GF-D8 (cell line): ENCODE measurements at places on chromosomes 1 and 21.

- DNase-seq: no peak
Measured at GRCh38 chr1:28286111-28286510, 26.8 kb downstream of the SESN2 start.

GRCh38 chr1:208048904-208049303, 138.0 kb upstream of the CD34 start:
- no peak for DNase-seq

DNA sequence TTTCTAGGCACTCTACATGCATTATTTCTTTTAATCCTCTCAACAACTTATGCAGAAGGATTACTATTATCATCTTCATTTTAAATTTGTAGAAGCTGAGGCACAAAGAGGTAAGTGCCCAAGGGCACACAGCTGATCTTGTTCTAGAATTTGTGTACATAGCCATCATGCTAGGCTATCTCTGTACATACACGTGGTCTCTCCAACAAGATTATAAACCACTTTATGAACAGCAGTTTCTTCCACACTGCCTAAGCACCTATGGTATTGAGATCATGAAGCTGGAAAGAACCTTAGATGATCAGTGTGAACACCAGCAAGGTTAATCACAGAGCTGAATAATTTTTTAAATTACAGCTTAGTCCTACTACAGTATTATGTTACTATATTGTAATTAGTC, 28.9 kb downstream of the UCHL5 start:
- no peak for DNase-seq

DNA sequence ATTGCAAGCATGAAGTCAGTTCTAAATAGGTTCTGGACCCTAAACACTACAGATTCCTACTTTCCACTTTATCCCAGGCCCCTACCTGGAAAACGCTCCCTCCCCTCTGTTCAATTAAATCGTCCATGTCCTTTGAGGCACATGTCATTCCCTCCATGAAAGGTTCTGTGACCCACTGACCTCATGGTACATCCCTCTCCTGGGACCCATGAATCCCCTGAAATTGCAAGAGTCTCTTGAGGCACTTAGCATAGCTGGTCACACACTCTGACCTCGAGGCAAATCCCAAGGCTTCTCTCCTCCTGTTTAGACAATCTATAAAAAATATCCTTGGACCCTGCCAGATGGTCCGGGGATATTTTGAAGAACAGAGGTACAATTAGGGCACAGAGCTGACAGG, 34.3 kb upstream of the KRTAP19-8 start:
- DNase-seq: no peak

DNA sequence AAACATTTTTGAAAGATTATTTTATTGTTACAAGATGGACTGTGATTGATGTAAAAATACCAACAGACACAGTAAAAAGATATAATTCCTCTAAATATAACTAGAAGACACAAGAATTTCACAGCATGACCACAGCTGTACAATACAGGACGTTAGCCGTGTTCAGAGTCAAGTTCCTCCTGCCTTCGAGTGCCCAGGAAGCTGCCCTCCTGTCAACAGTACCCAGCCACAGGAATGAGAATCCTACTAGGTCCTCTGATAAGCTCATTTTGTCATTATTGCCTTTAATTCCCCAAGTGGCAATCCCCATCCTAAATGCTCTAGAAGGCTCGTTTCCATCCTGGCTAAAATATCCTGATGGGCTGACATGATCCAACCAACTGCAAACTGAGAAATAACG, 16.4 kb upstream of the CAPN2 start:
- DNase-seq: no peak

- DNase-seq: no peak
Measured at GRCh38 chr1:69707103-69707502, 139.4 kb downstream of the LRRC7 start.

DNA sequence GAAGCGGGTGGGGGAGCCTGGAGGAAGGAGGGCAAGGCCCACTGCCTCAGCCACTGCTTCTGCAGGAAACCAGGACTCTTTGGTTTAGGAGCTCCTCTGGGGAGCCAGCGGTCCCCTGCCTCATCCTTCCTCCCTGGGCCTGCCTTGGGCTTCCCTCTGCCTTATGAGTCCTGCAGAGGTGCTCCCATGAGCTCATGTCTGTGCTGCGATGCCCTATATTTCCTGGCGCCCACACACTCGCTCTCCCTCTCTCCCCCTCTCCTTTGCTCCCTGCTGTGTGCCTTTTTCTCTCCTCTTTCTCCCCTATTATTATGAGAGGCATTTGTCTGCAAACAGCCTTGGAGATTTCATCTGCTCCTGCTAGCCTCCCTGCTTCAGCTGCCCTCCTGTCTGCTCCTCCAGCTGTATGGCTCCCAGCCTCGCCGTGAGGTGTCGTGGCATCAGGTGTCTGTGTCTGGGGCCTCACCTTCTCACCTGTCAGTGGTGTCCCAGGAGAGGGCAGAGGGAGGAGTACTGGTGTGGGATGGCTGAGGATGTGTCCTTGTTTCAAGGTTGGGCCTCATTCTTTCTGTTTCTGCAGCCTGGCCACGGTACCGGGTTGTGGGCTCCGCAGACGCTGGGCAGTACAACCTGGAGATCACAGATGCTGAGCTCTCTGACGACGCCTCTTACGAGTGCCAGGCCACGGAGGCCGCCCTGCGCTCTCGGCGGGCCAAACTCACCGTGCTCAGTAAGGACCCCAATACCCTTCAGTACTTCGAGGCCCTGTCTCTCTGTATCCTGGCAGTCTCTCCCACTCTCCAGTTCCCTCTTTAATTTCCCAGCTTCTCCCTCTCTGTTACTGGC, 84.2 kb downstream of the KIRREL1 start:
- no peak for DNase-seq

DNA sequence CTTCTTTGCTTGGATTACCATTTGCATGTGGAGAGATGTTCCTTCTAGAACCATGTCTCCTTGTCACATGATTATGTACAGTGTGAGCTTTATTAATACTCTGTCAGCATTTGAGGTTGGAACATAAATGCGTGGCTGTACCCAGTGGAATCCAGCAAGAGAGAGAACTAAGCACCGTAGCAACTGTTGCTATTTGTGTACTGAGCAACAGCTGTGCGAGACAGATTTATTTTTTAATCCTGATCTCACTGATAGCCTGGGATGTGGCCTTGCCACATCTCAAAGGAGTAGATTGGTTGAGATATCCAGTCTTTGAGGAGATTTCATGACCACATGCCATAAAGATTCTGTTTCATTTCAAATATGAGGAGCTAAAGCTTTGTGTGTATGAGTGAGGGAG, 43.4 kb downstream of the KIF1B start:
- DNase-seq: peak; percentile 29

DNA sequence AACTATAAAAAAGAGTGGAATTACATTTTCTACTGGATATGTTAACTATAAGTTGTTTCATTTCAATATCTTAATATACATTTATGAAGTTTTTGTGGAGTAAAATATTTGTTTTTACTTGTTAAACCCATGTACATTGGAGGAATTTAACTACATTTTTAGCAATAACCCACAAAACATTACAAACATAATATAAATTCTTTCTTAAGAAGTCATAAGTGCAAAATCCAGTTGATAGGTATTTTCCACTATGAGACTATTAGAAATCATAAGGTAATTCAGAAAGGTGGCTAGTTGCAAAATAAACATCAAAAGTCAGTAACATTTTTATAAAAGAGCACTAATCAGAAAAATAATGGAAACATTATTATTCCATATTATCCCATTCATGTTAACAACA, 73.9 kb upstream of the RRP15 start:
- no peak for DNase-seq

GRCh38 chr1:22831729-22832413, 121.2 kb downstream of the EPHB2 start:
- no peak for DNase-seq

DNA sequence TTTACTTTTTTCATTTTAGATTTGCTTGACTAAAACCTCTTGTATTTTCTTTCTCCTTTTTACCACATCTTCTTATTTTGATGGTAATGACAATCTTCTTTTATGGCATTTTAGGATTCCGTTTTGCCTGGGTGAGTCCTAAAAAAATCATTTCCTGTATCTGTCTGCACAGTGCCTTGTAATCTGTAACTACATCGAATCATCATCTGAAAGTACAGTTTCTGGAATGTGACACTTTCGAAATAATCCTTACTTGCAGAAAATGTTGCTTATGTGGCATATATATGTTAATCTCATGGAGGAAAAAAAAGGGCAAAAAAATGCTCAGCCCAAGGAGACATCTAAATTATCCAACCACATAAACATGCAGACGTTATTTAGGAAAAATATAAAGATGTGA, 29.0 kb downstream of the GREM2 start:
- no peak for DNase-seq

- no peak for DNase-seq
Measured at GRCh38 chr1:228405200-228405978, 1.2 kb downstream of the TRIM11 start.

- DNase-seq: no peak
Measured at GRCh38 chr1:183806675-183807074, 1.8 kb downstream of the RGL1 start.

- no peak for DNase-seq
Measured at GRCh38 chr1:201460814-201461644, 8.0 kb downstream of the PHLDA3 start.

GRCh38 chr21:44463724-44464123, 8.4 kb downstream of the LRRC3 start:
- no peak for DNase-seq

DNA sequence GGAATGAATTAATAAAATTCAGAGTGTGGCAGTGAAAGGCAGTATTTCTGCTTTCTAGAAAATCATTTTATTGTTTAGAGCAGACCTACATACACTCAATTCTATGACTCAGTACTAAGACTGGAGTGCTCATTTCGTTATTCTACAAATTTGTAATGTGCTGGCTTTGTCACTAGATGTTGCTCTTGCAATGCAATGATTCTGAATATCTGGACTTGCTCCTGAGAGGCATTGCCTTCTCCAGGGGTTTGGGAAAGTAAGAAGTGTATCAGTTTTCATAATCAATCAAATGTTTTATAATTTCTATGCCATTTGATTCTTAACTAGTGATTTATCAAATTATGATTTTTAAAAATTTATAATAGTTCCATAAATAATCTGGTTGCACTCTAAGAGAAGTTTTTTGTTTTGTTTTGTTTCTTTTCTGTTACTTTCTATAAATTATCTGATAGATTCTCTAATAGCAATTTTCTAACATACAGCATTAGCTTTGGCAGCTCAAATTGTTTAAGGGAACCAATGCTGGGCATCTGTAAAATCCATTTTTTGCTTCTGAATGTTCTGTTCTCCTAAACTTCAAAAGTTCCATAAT, 280.5 kb upstream of the SGIP1 start:
- no peak for DNase-seq

DNA sequence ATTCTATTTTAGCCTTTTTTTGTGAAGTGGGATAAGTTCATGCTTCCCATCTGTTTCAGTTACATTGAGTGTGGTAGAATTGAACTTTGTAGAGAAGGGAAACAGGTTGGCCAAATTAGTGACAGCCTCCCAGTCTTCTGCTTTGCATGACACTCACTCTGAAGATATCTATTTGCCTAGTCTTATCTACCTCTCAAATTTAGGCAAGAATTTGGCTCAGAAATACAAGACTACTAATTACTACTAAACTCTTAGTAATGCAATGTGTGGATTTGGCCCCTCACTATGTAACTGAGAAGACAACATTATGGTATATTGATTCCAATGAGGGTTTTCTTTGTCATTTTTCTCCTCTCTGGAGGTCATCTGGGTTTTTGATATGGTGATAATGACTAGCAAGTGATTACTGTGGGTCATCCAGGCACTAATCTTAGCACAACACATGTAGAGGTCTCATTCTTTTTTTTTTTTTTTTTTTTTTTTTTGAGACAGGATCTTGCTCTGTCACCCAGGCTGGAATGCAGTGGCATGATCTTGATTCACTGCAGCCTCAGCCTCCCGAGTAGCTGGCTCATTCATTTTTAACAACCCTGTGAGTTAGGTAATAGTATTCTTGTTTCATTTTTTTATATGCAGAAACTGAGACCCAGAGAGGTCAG, 6.3 kb downstream of the FAM20B start:
- no peak for DNase-seq

GRCh38 chr1:118986555-118987467, 1.3 kb downstream of the TBX15 start:
- DNase-seq: no peak

DNA sequence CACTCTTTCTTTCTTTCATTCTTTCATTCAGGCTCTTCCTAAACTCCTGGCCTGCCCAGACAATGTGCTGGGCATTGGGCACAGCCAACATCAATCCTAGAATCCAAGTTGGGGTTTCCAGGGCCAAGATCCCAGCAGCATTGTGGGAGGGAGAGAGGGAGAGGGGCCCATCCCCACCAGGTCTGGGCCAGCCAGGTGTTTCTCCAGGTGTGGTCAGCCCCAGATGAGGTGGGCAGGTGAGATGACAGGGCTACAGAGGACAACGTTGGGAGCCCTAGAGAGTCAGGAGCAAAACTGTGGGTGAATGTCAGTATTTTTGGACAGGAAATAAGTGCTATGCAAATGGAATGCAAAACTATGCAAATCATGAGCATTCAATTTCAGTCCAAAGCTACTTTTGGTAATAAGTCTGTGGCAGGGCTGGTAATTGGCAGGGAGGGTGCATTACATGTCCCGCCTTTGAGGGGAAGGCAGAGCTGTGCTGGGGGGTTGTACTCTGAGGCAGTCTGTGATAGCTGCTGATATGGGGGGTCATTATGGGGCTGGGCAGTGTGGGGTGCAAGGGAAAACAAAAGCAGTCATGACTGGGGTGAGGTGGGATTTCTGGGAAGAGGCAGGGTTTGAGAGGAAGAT, 139.9 kb upstream of the IGSF21 start:
- no peak for DNase-seq

DNA sequence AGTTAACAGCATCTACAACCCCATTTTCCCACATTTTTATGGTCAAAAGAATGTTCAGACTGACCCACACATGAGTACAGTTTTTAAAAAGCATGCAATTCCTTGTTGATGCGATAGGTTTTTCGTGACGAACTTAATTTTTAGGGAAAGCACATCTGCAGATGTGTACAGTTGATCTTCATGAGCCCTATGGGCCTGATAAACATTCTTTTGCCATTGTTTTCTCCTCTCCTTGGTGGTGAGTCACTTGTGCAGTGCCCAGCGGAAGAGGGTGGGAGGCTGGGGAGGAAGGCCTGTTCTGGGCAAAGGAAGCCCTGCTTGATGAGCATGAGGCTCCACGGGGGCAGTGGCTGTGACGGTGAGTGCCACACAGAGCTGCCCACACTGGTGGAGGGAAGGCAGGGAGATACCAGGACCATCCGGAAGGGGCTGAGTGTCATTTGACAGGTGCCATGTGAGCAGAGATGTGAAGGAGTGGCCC, 5.3 kb downstream of the ARF1 start:
- DNase-seq: no peak

DNA sequence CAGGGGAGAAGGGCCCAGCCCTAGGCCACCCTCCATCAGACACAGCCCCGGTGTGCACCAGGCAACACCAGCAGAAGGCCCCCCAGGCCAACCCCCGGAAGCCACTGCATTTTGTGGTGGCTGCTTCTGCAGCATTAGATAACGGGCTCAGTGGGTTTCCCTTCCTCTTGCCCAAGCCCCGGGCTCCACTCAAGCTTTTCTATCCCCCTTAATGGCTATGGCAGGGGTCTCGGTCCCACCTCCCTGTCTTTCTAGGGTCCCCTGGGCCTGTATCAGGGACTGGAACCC, 18.9 kb downstream of the C1orf174 start:
- DNase-seq: peak; percentile 49
